ENCODE measurements at places on chromosomes 3 and 15. TPM values are rescaled to one million over a fixed set of nuclear protein-coding genes. Genes with fewer than 3 reads are reported as not detected.

The CAMK2N2 gene
- total RNA-seq, result 0.52 TPM

The GOLGA6A gene
- not detected for total RNA-seq

The TSEN2 gene
- total RNA-seq, result 33.5 TPM

The ALDH1L1 gene
- total RNA-seq, result not detected

- no peak overlapping the region for H3K4me3 ChIP-seq
- no peak overlapping the region for H3K27ac ChIP-seq
- H3K36me3 ChIP-seq, result no peaks in the 10 kb centered on the region
- DNase-seq, result no peak
- no peaks in the 10 kb centered on the region for H3K4me1 ChIP-seq
- no peaks in the 10 kb centered on the region for H3K27me3 ChIP-seq
Measured at GRCh38 chr3:104584682-104585081, 782.0 kb upstream of the ALCAM start.

- H3K4me3 ChIP-seq, result no peak overlapping the region
- H3K4me1 ChIP-seq, result no peaks in the 10 kb centered on the region
- H3K27me3 ChIP-seq, result peaks cover 3% of the 10 kb centered on the region
- H3K36me3 ChIP-seq, result no peaks in the 10 kb centered on the region
Measured at GRCh38 chr3:40137591-40138295, 171.8 kb upstream of the EIF1B start.

- peaks cover 3% of the 10 kb centered on the region for H3K4me1 ChIP-seq
- no peaks in the 10 kb centered on the region for H3K27me3 ChIP-seq
- peaks cover 43% of the 10 kb centered on the region for H3K36me3 ChIP-seq
- no peak overlapping the region for H3K27ac ChIP-seq
- no peak for DNase-seq
- no peak overlapping the region for H3K4me3 ChIP-seq
Measured at GRCh38 chr3:170092907-170093306, 55.1 kb downstream of the GPR160 start.

- no peak overlapping the region for H3K27ac ChIP-seq
- DNase-seq, result no peak
- H3K27me3 ChIP-seq, result no peaks in the 10 kb centered on the region
- H3K36me3 ChIP-seq, result no peaks in the 10 kb centered on the region
Measured at GRCh38 chr15:49558929-49559328, 61.7 kb downstream of the FAM227B start.

DNA sequence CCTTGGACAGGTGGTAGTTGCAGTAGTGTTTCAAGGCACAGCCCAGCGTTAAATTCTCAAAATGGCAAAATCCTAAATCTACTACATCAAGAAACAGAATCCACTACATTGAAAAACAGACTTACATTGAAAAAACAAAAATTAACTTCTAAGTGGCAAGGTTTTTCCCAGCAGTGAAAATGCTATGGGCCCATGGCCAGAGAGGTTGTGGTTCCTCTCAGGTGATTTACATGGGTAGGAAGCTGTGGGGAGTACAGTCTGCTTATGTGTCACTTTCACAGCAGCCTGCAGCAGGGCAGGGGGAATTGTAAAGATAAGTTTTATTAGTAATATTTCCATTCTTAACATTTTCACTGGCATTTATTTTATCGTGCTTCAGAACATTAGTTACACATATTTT lies 24.9 kb downstream of the TTC14 start:
- no peak overlapping the region for H3K4me3 ChIP-seq
- peaks cover 43% of the 10 kb centered on the region for H3K4me1 ChIP-seq
- no peaks in the 10 kb centered on the region for H3K27me3 ChIP-seq
- no peak for DNase-seq

DNA sequence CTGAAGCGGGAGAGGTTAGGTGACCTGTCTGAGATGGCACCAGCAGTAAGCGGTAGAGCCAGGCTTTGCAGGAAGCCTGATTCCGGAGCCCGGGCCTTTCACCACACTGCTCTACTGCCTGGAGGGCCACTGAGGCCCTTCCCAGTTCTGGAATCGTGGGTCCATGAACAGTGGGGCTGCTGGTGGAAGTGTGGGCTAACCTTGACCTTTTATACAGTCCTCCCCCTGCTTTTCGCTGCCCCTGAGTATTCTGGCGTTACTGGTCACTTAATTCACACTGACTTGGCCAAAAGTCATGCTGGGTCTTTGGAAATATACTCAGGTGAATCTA lies 2.6 kb upstream of the ABTB1 start:
- H3K4me1 ChIP-seq, result peaks cover 14% of the 10 kb centered on the region
- H3K4me3 ChIP-seq, result peak overlapping the region; percentile 84
- H3K36me3 ChIP-seq, result no peaks in the 10 kb centered on the region
- peaks cover 3% of the 10 kb centered on the region for H3K27me3 ChIP-seq
- no peak overlapping the region for H3K27ac ChIP-seq

DNA sequence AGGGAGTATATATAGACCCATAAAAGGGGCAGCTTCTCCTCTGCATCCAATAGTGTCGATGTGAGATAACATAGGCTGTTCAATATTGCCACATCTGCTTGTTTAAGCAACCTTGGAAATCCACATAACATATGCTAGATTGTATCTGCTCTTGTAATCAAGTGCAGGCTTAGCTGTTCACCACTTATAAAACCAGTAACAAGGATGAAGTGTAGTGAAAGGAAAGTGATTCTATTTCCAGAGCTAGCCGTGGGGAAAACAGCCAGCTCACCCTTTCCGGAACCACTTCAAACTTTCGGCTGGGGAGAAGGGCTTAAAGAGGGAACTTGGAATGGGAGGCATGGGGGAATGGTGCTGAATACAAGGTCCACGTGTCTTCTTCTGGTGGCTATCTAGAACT lies 204.0 kb downstream of the TAFA4 start:
- H3K4me1 ChIP-seq, result no peaks in the 10 kb centered on the region
- no peak for DNase-seq
- H3K27me3 ChIP-seq, result no peaks in the 10 kb centered on the region
- no peak overlapping the region for H3K27ac ChIP-seq
- no peaks in the 10 kb centered on the region for H3K36me3 ChIP-seq

DNA sequence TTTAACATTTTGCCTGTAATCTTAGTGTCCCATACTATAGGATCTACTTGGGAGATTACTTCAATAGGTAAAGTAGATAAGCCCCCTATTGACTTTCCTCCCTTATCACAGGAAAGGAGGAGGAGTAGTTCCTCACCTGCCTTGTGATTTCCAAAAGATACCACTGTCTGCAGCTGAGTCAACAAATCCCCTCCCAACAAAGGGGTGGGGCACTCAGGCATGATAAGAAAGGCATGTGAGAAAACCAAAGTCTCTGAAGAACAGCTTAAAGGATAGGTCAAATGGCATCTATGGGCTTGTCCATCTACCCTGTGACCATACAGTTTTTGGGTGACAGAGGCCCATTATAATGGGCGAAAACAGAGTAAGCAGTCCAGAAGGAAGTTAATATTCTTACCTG lies 71.3 kb upstream of the WNT7A start:
- H3K27ac ChIP-seq, result no peak overlapping the region
- no peaks in the 10 kb centered on the region for H3K4me1 ChIP-seq
- DNase-seq, result no peak
- no peaks in the 10 kb centered on the region for H3K36me3 ChIP-seq
- peaks cover 4% of the 10 kb centered on the region for H3K27me3 ChIP-seq

DNA sequence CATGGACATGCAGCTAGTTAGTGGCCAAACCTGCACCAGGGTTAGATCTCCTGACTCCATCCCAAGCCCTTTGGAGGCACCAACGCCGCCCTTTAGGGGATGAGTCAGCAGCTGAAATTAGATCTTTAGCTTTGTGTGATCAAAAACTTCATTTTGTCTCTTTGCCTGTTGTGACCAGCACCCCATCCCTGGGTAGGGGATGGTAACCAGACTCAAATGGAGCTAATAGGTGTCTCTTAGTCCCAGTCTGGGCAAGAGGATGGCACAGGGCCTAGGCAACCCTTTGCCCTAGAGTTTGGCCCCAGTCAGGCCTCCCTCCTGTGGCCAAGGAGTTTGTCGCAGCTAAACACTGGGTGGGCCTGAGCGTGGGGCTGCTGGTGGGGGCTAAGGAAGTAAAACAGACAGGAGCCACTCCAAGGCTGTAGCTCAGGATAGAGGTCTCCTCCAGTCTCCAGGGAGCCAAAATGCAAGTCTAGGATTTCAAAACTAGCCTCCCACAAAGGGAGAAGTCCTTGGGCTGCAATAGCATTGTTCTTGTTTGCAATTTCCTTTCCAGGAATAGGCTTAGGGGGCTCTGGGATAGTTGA lies 105.1 kb downstream of the CPN2 start:
- peaks cover 16% of the 10 kb centered on the region for H3K27me3 ChIP-seq
- no peak overlapping the region for H3K4me3 ChIP-seq
- no peak overlapping the region for H3K27ac ChIP-seq
- no peaks in the 10 kb centered on the region for H3K4me1 ChIP-seq
- DNase-seq, result no peak
- H3K36me3 ChIP-seq, result no peaks in the 10 kb centered on the region

- no peak for DNase-seq
- no peaks in the 10 kb centered on the region for H3K27me3 ChIP-seq
- H3K27ac ChIP-seq, result no peak overlapping the region
Measured at GRCh38 chr3:126835472-126836219, 131.6 kb downstream of the CHCHD6 start.

DNA sequence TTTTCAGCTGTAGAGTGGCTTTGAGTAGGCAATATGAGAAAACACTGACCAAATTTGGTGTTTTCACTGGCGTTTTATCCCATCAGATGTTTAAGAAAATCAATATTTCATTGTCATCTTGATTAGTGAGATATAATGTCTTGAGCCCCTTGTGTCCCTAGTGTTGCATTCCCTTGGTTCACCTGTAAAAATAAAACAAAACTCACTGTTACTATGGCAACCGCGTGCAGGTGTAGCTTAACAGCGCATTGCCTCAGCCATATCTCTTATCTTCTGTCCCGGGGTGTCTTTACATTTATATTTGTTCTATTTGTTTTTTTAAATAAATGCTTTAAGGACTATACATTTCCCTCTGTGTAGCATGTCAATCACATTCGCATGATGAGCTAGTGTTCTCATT lies 551.6 kb downstream of the ZIC1 start:
- H3K4me1 ChIP-seq, result no peaks in the 10 kb centered on the region
- H3K36me3 ChIP-seq, result no peaks in the 10 kb centered on the region
- DNase-seq, result no peak
- no peak overlapping the region for H3K27ac ChIP-seq
- no peaks in the 10 kb centered on the region for H3K27me3 ChIP-seq

DNA sequence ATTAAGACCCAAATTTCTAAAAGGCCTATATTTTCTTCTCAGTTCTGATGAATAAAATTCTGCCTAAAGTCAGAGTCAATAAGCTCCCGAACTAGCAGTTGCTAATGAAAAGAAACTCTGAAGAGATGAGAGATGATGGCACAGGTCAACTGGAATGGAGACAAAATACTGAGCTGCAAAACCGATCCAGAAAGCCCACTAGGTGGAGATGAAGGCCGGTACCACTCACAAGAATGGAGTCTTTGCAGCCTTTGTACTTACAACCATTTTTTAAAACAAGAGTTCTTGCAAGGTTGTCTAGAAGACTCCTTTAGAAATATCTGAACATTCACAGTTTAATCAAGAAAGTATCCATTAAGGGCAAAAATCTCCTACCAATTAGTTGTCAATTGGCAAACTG lies 119.9 kb upstream of the TJP1 start:
- H3K27ac ChIP-seq, result no peak overlapping the region
- H3K4me3 ChIP-seq, result no peak overlapping the region
- peaks cover 5% of the 10 kb centered on the region for H3K27me3 ChIP-seq

DNA sequence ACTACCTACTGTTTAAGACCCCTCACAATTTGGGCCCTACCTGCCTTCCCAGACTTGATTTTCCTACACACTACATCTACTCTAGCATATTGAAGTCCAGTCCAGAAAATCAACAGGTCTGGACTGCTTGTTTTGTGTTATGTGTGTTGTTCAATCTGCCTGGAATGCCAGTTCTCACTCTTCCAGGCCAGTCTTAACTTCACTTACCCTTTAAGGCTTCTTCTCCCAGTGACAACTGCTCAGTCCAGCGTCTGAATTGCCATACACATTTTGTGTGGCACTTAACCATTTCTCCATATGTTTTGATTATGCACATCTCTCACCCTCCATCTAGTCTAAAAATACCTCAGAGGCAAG lies 1.1 kb downstream of the TICRR start:
- peaks cover 14% of the 10 kb centered on the region for H3K36me3 ChIP-seq
- peak overlapping the region; percentile 91 for H3K27ac ChIP-seq
- peaks cover 34% of the 10 kb centered on the region for H3K4me1 ChIP-seq
- DNase-seq, result no peak
- peak overlapping the region; percentile 94 for H3K4me3 ChIP-seq

DNA sequence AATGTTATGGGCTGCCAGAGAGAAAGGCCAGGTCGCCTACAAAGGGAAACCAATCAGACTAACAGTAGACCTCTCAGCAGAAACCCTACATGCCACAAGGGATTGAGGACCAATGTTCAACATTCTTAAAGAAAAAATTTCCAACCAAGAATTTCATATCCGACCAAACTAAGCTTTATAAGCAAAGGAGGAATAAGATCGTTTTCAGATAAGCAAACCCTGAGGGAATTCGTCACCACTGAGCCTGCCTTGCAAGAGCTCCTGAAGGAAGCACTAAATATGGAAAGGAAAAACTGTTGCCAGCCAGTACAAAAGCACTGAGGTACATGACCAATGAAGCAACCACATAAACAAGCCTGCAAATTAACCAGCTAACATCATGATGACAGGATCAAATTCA lies 33.1 kb downstream of the PYGO1 start:
- H3K36me3 ChIP-seq, result peaks cover 2% of the 10 kb centered on the region
- no peak for DNase-seq
- no peaks in the 10 kb centered on the region for H3K27me3 ChIP-seq
- H3K27ac ChIP-seq, result no peak overlapping the region

- no peak overlapping the region for H3K27ac ChIP-seq
- no peak overlapping the region for H3K4me3 ChIP-seq
- no peak for DNase-seq
- H3K36me3 ChIP-seq, result no peaks in the 10 kb centered on the region
Measured at GRCh38 chr15:100879061-100879463, 569 bp upstream of the ALDH1A3 start.
